ENCODE measurements at places on chromosomes 3 and 15.

DNA sequence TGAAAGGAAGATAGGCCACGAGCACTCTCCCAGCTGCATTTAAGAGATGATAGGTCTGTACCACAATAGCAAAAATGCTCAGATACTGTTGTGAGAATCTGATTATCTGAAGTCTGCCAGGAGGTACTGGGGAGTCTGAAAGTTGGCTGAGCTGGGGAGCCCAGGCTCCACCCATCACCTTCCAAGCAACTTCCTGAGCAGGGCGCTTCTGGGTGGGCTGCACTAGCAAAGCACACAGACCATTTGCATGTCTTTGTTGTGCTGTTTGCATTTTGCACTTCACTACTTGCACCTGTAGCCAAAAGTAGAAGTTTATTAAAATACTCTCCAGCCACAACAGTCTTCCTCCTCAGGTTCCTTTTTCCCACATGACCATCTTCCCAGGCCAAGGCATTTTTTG lies 133.2 kb downstream of the ALDH1A2 start:
- no peak for DNase-seq

DNA sequence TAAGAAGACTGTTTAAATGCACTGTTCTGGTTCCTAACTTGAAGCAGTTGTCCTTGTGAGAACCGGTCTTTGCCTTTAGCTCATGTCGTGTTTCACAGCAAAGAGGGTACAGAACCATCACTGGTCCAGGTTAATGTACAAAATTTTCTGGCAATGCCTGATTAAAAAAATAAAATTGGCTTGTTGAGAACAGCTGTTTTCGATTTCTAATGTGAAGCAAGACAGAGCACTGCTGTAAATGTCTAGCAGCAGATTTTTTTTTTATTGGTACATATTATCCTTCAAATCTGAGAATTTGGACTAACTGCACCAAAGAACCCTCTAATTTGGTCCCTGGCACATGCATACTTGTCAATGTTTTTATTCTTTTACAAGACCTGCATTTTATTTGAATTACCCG lies 103.3 kb downstream of the STT3B start:
- DNase-seq = no peak

GRCh38 chr3:5239602-5240001 lies 52.1 kb downstream of the EDEM1 start:
- DNase-seq = no peak

DNA sequence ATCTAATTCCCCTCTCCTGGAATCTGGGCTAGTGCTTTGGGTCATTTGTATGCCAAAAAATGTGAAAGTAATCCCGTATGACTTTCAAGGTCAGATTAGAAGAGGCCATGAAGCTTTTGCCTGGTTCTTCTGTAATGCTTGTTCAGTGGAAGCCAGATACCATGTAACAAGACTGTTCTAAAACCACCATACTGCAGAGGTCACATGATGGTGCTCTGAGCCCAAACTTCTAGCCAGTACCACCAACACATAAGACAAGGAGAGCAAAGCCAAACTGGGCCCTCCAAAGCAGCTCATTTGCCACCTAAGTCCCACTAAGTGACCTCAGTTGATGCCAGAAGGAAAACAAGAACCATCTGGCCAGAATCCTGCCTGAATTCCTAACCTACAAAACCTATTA lies 64.3 kb upstream of the MELTF start:
- no peak for DNase-seq

GRCh38 chr15:70555713-70556112 lies 207.6 kb downstream of the UACA start:
- DNase-seq = no peak

DNA sequence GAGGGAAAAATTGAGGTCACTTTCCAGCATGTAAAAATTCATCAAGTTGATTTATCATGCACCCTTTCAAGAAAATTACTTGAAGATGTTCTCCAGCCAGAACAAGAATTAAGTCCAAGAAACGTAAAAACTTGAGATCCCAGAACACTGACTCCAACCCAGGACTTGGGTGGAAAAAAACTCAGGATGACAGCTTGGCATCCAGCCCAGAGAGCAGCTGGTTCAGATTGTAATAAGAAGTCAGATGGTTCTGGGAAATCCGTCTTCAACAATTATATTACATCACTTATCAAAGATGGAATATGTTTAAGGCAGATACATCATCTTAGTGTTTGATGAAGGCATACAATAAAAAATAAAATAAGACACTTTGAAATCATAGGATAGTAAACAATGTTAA lies 23.0 kb upstream of the DNAJC13 start:
- DNase-seq = no peak

- no peak for DNase-seq
Observed at GRCh38 chr15:99954361-99955180, 221.3 kb upstream of the LYSMD4 start.

DNA sequence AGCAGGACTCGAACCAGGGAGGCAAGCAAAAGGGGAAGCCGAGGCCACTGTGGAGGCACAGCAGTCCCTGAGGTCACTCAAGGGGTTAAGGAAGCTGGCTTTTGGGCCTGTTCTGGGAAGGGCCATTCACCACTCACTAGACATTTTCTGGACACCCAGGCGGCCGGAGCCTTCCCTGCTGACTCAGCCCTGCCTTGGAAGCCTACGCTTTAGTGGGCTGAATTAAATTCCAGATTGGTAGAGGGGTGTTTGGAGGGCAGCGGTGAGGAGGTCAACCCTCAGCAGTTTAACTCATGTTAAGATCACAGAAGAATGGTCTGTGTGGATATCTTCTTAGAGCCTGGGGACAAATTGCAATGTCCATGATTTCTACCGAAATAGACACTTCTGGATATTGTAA lies 152.8 kb downstream of the GABRG3 start:
- DNase-seq = no peak

GRCh38 chr15:45319472-45320214 lies 58.7 kb downstream of the GATM start:
- DNase-seq = no peak

DNA sequence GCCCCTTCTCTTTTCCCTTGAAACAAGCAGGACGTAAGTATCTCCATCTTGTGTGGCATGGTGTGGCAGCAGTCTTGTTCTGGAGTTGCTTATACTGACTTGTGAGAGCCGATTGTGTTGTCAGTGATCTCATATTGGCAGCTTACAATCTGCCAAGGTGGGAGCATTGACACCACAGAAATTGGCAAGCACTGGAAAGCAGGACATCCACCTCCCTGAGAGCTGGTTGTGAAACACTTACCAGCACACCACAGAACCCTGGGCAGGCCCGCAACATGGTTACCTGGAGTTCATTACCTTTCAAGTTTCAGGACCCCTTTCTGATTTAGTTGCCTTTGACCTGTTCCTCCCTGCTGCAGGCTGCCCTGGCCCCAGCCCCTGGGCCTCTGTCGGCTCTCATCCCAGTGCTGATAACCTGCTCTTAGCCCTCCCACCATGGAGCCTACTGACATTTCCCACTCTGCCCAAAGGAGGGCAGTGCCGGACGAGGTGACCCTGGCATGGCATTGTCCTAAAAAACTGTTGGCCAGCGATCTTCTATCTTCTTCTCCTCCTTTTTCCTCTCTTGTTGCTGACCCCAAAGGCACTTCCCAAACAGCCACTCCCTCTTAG lies 10.6 kb upstream of the ATP2B2 start:
- DNase-seq = no peak

GRCh38 chr3:66450390-66451022 lies 50.3 kb downstream of the LRIG1 start:
- no peak for DNase-seq

DNA sequence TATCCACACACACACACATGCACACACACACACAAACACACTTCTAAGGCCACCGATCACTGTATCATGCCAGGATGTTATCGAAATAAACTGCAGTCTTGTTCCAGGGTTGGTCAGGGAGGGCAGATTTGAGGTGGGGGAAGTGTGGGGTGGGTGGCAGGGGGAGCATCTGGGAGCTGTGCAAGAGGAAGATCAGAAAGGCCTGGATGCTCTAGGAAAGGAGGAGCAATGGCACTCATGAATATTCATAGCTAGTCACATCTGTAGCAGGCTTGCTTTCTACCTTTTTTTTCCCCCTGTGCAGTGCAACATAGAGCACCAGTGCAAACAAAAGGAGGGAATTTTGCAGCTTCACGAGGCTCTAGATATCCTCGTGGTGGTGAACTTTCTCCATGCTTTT lies 84.9 kb downstream of the MEIS2 start:
- no peak for DNase-seq

DNA sequence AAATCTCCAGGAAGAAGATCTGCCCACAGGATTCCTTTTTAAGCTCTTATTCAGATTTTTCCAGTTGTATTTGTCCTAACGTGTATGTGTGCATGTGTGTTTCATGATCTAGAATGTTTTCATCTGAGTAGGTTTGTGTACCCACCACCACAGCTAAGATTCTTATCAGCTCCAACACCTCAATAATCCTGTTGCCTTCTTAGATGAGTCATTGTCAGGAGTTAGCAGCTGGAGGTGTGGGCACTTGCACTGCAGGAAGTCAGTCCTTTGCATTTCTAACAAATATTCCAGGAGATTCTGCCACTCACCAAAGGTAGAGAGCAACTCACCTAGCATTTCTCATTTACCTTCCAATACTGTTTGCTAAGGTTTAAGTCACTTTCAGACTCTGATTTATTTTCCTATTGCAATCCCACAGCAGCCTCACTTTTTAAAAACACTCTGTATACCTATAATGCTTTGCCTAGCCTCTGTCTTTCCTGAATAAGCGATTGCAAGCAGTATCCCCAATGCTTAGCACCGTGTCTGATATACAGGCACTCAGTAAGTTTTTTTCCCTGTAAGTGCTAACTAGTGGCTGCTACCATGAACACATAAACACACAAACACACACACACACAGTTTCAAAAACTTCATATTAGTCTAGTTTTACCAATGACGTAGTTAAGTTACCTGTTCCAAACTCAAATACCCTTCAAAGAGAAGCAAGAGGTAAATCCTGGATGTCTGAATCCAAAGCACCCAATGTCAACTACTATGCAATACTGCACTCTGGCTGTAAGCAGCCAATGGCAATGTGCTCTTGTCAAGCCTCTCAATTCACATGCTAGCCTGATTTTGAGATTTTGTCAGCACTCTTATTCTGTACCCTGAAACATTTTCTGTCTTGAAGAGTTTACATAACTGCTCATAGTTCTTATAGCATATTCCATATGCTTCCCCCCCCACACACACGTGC lies 713.5 kb upstream of the LMCD1 start:
- no peak for DNase-seq

GRCh38 chr3:126912027-126912422 lies 70.9 kb upstream of the PLXNA1 start:
- no peak for DNase-seq

GRCh38 chr3:184767377-184767776 lies 44.6 kb upstream of the VPS8 start:
- no peak for DNase-seq

Measured in activated T-cell treated with anti-CD3 and anti-CD28 coated beads for 48 hours (primary cell).